ENCODE measurements at places on chromosomes 6 and 20.

DNA sequence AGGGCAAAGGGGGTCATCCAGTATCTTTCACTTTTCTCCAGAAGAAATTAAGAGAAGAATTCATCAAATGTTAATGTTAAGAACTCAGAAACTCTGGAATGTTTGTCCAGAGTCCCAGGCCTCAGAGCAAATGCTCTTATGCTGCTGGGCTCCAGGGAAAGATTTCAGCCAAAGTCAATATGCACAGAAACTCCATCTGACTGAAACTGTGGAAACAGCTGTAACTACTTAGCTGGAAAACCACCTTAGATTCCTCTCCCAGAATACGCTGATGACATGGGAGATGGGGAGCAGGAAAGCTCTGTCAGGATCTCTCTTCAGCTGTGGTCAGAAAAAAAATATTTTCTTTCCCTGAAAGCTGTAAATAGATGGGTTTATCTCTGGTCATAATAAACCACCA lies 559.6 kb downstream of the RFPL4B start:
- DNase-seq: no peak

DNA sequence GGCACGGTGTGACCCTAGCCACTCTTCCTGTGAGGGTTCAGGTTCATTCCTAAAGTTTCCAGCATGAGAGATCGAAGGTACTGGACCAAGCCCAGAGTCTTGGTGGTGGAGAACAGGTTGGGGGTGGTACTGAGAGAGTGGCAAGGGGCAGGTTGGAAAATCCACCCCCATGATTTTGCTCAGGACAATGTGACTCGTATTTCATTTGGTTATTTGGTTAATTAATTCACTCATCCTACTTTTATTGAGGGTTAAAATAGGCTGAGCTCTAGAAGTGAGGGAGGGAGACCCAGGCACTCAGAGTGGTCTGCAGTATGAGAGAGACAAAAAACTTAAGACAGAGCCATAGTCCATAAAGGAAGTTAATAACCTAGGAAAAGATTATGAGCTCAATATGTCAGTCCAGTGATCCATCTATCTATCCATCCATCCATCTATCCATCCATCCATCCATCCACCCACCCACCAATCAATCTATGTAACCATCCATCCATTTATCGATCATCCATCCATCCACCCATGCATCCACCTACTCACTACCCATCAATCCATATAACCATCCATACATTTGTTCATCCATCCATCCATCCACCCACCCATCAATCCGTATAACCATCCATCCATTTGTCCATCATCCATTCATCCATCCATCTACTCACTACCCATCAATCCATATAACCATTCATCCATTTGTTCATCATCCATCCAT lies 6.7 kb upstream of the BPIFB6 start:
- DNase-seq: no peak

DNA sequence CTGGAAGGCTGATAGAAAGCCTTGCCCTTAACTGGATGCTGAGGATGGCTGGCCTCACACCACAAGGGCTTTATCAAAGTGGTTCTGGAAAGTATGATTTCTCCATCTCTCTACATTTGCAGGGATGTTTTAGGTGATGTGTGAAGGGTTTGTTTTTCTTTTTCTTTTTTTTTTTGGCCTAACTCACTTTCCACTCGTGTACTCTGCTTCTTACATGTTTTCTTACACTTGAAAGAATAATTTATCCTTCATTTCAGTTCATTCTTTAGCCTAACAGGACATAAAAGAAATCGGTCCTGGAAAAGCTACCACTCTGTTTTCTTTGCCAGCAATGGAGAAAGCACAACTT lies 41.2 kb downstream of the ISM1 start:
- no peak for DNase-seq

GRCh38 chr20:43820731-43821330 lies 93.8 kb upstream of the TOX2 start:
- DNase-seq: no peak

DNA sequence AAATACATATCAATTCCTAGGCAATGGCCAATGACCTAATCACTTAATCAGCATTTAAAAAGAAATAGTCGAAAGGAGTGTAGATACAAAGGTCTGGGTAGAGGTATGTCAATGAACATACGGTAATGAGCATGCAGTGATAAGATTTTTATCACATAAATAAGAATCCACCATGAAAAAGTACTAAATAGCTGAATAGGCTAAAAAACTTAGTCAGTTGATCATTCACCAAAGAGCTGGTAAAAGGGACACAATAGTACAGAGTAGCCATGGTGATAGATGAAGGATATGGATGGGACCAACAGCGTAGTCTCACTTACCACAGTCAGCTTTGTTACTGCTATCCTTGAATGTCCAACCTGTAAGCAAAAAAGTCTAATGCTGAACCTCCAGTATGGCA lies 1018.6 kb upstream of the EYS start:
- no peak for DNase-seq

GRCh38 chr6:3794092-3794491 lies 42.6 kb upstream of the PXDC1 start:
- DNase-seq: no peak

DNA sequence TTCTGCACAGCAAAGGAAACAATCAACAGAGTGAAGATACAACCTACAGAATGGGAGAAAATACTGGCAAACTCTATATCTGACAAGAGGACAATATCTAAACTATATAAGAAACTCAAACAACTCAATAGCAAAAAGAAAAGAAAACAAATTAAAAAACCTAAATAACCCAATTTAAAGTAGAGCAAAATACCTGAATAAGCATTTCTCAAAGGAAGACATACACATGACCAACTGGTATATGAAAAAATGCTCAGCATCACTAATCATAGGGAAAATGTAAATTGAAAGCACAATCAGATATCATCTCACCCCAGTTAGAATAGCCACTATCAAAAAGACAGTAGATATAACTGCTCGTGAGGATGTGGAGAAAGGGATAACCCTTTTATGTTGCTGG lies 87.8 kb upstream of the FOXA2 start:
- DNase-seq: no peak

DNA sequence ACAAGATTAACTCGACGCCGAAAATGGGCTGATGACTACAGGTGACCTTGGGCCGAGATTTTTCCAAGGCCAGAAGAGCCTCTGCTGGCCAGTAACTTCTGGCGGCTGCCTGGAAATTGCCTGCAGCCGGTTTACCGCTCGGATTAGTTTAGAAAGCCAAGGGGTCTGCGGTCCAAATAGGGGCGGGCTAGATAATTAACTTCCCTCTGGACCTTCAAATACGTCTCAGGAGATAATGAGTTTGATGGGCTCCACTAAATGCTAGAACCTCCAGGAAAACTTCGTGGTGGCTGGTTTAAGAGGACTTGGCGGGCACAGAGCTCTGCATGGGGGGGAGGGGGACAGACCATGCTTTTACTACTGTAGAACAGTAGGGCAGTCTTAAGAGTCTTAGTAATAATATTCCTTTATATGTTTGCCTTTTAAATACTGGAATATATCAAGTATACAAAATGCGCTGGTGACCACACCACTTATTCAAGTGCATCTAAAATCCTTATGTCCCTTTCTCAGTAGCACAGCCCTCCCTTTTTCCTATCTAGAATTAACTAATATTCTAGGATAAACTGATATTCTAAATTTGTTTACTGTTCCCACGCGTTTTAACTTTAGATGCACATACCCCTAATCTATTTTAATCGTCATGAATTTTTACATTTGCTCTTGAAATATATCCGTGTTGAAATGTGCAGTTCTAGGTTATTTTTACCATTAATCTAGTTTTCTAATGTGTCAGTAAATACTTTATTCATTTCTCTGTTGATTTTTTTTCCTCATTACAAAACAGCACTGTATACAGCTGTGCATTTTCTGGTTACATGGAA lies 107.5 kb upstream of the PRSS16 start:
- no peak for DNase-seq

DNA sequence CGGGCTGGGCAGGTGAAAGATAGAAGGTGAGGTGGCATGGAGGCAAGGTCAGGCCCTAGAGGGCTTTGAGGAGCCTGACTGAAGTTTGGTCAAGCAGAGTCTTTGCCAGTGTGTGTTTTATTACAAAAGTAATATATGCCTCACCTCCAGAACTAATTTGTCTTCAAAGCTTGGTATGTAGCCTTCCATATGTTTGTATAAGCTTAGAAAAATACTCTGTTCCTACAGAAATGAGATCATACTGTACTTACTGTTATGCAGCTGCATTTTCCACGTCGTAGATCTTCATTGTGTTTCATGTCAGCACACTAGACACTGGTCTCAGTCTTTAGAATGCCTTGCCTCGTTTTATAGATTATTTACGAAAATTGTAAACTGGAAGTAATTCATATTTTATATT lies 61.8 kb downstream of the ANKS1A start:
- no peak for DNase-seq

DNA sequence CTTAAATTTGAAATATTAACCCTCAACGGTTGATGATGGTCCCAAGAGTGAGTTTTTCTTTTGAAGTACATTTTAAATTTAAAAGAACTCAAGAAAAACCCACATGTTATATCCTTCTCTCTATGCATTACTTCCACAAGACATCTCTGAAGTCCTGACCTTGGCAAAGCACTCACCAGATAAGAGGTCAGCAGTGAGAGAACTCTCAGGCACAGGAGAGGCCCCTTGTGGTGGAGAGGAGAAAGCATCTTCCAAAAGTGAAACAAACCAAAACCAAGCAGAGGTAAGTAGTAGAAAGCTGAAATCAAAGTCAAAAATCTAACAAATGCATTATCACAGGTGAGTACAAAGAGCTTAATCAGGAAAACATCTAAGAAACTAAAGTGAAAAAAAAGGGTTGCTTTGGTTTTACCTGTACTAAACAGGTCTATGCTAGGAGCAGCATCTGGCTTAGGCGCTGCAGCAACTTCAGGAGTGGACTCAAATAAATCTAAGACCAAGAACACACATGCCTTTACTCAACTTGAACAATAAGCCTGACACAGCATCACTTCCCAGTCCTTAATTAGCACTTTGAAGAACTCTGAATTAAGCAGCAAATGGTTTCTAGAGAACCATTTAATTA lies 80.5 kb downstream of the PRSS35 start:
- DNase-seq: no peak

DNA sequence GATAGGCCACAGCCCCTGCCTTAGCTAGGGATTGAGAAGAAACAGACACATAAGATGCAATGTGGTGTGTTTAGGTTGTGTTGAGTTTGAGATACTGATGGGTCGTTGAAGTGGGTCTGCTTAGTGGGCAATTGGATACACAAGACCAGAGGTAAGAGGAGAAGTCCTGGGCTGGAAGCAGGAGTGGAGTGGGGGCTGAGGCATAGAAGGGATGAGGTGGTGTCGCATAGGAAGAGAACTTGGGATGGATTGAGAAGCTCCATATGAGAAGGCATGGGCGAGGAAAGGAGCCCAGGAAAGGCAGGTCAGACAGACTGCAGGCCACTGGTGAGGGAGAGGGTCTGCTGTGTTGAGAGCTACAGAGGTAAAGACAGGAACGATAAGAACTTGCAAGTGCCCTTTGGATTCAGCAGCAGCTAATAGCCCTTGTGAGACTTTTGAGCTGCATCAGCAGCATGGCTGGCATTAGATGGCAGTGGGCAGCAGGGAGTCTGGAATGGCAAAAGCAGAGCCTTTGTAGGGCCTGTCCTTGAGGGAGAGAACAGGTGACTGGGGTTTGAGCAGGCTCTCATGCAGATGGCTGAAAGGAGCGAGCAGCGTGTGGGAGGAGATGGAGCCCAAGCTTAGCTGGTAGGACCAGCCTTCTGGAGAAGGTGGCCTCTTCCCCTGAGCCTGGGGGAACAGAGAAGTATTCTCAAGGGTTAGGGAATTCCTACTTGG lies 33.2 kb downstream of the PLCG1 start:
- no peak for DNase-seq

- no peak for DNase-seq
Measured at GRCh38 chr6:219019-219570, 73.2 kb upstream of the DUSP22 start.

DNA sequence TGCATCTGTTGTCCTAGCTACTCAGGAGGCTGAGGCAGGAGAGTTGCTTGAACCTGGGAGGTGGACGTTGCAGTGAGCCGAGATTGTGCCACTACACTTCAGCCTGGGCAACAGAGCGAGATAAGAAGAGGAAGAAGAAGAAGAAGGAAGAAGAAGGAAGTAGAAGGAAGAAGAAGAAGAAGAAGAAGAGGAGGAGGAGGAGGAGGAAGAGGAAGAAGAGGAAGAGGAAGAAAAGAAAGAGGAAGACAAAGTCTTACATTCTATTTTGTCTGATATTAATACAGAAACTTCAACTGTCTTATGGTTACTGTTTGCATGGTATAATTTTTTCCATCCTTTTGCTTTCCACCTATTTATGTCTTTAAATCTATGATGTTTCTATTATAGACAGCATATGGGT lies 7.2 kb upstream of the NELFCD start:
- no peak for DNase-seq

GRCh38 chr20:10264166-10264558 lies 45.5 kb downstream of the SNAP25 start:
- DNase-seq: no peak

DNA sequence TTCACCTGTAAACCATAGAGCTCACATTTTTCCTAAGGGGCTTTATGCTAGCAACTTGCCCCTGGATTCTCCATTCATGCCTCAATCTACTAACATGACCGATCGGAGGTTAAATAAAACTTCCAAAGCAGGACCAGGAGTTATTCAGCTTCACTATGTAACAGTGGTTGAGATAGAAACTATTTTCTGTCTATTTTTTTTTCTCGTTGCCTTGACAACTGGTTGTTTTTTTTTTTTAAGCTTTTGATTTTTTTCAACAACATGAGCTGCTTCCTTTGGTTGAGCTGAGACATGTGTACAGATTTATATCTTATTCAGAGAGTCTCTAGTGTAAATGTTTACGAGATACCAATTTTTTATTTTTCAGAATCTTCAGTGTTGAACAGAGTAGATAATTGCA lies 85.7 kb downstream of the SHLD1 start:
- peak; percentile 47 for DNase-seq

GRCh38 chr6:82869493-82869892 lies 196.1 kb downstream of the UBE3D start:
- DNase-seq: no peak

GRCh38 chr6:151869345-151869744 lies 61.9 kb downstream of the ESR1 start:
- no peak for DNase-seq

- DNase-seq: no peak
Measured at GRCh38 chr20:50284811-50285375, 94.3 kb downstream of the CEBPB start.

DNA sequence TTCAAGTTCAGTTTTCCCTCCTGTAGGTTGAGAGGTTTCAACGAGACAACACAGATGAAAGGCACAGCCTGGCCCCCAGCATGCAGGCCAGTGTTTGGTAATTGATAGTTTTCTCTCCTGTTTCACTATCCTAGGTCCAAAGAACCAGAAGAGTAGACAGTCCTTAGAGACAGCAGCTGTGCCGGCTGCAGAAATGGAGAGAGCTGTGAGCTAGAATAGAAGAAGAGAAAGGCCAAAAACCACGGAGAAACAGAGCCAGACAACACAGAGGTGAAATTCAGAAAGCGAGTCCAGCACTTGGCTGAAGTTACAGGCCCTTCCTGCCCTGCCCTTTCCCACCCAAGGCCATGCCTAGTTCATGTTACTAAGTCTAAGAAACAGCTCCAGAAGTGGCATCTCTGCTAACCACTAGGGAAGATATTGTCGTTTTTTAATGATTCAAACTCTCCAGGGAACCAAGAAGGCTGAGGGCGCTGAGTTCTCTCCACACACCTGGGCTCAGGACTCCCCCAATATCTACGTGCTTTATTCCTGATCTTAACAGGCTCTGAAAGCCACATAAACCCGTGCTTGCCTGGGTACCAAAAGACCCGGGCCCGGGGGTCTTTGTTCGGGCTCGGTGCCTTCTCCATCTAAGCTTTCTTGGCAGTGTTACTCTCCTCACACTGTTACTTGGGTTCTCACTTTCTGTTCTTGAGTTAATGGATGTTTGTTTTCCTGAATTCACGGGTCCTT lies 16.5 kb upstream of the RBPJL start:
- DNase-seq: no peak

- DNase-seq: no peak
Measured at GRCh38 chr6:29981211-29981812, 39.0 kb downstream of the HLA-A start.
